ENCODE measurements at places on chromosomes 5 and 9.

DNA sequence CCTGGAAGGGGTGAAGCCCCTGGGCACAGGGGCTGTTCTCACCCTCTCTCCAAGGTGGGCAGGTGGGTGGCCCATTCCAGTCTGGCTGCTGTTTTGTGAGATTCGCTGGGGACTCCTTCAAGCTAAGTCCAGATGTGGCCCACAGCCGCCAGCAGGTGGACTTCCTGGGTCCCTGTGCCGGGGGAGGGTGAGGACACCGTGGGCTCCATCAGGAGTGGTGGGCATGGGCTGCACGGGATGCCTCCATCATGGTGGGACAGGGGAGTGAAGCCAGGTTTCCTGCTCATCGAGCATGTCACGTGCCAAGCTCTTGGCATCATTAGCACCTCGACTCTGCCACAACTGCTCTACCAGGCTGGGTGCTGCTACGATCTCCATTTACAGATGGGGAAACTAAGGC lies 1.8 kb downstream of the NCS1 start:
- no peak for DNase-seq

- DNase-seq = no peak
Observed at GRCh38 chr9:102922526-102922925, 72.6 kb upstream of the CYLC2 start.

GRCh38 chr9:90287567-90288274 lies 354.9 kb downstream of the DIRAS2 start:
- DNase-seq = no peak

DNA sequence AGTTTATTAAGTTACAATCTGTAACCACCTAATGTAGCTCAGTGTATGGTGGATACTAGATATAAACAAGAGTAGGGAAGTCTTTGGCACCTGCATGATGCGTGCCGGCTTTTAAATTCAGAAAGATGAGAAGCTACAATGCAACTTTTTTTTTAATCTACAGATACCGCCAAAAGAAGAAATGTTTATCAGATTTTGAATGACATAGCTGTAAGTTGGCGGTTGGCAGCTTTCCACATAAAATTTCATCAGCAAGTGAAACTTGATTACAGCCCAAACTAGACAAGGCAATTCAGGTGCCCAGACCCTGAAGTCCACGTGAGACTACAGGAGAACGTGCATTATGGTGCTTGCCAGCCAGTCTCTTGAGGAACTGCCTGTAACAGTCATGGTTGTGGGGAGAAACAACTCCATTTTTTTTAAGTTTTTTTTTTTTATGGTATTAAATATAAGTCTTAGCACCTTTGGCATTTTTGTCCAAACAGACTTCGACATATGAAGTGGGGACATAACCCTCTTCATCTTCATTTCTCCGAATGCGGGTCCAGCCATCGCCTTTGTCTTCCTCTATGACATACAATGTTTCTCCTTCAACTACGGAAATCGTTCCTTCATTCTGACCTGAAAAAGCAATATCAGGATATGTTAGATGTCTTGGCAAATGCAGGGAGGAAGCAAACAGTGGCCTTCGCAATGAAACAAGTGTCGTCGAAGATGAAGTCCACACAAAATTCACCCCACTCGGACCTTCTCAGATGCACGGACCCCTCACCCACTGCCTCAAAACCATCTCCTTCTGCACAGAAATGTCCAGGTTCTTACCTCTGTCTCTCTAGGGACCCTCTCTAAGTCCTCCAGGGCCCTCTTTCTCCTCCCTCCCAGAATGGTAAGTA lies 60.4 kb downstream of the USP20 start:
- DNase-seq = no peak

DNA sequence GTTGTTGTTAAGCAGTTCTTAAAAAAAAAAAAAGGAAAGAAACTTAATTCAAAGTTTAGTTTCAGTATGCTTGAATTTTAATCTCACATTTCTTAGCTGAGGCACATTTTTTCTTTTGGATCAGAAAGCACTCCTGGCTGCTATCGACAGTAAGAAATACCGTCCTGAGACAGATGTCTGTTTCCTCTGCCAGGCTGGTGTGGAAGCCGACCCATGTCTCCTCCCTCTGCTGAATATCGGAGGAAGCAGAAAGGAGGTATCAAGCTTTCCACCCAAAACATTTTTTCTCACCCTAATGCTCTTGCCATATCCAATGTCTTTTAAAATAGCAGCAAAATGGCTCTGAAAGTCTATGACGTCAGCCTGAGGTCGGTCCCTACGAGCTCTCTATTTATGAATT lies 208.1 kb downstream of the TLE4 start:
- no peak for DNase-seq

DNA sequence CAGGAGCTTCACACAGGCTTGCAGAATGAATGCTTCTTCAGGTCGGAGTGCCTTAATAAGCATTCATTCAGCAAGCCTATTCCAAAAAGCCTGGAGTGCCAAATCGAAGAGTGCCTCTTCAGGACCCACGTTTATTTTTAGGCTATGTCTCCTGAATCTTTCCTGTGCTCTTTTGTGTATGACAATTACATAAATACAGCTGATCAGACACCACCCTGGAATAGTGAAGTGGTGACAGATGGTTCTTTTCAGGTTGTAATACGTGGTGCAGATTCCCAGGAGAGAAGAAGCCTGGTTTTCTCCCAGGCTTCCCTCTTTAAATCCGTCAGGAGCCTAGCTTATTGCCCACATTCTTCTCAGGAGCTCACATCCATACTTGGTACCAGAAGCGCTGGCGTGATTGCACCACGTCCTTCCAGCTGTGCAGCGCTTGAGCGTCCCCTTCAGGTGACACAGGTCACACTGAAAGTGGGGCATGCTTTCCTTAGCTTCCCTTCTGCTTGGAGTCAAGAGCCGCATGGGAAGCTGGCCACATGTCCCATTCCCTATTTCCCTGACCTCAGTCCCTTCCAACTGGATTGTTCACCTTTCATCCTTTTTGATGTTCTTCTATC lies 123.1 kb downstream of the ADCY2 start:
- DNase-seq = no peak

GRCh38 chr9:134785325-134786108 lies 95.1 kb upstream of the FCN2 start:
- no peak for DNase-seq

GRCh38 chr9:110954822-110955291 lies 83.4 kb downstream of the LPAR1 start:
- DNase-seq = no peak

DNA sequence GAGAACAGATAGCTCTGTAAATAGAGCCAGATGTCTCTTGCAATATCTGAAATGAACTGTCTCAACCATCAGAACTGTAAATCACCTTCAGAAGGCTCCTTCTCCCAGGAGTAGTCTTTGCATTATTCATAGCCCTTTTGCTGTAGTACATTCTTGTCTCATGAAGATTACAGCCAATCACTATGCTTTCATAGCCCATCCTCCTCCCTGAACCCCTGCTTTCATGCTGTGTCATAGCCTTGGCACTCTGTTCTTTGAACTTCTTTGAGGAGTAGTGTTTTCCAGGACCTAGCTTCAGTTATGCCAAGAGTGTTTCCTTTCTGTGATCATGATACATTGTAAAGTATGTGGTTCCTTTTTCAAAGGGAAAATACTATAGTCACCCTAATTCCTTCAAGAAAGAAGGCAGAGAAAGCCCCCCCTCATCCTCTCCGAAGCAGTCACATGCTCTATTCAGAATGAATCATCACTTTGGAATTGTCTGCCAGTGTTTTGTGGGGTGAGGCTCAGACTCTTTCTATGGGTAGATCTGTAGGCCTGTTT lies 61.1 kb downstream of the GRIA1 start:
- DNase-seq = peak; percentile 94

GRCh38 chr9:378263-378662 lies 163.6 kb downstream of the DOCK8 start:
- DNase-seq = no peak

DNA sequence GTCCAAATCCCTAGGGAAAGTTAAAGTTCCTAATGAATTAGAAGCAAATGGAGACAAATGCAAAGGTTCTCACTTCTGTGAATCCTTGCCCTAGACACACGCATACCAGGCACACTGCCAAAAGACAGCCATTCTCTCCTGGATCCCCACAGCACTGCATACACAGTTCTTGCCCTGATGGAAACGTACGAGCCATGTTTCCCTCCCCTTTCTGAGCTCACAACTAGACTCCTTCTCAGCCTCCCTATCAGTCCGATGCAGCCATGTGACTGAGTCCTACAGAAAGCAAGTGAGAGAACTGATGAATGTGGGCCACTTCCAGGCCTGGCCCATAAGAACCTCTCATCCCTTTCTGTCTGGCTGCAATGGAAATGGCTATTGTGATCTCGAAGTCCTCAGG lies 92.0 kb downstream of the ZNF608 start:
- DNase-seq = no peak

DNA sequence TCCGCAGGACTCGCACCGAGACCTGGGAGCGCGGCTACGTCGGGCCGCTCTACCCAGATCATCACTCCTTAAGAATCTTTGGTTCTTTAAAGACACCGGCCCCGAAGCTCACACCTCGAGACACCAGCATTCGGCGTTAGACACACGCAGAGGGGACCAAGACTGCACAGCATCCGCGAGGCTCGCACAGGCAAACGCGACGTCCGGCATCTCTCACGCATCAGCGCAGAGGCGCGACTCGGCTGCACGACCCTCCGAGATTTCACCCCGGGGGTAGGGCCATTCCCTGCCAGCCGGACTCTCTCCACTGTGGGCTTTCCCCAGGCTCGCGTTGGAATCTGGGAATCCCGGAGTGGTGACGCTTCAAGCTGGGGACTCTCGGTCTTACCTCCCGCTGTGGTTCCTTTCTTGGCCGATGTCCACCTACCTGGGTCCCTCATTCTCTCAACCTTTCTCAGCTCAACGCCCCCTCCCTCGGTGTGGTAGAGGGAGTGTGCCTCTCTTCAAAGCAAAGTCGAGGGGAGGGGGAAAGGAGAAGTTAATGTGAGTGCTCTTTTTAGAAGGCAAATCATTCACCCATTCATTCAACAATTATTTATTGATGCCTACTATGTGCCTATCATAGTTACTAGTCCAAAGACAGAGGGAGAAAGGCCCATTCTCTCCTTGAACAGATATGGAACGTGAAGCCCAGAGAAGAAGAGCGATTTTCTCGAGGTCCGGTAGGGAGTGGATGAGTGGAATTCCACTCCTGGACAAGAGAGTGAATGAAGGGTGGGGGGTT lies 1.3 kb upstream of the HAND1 start:
- DNase-seq = no peak

DNA sequence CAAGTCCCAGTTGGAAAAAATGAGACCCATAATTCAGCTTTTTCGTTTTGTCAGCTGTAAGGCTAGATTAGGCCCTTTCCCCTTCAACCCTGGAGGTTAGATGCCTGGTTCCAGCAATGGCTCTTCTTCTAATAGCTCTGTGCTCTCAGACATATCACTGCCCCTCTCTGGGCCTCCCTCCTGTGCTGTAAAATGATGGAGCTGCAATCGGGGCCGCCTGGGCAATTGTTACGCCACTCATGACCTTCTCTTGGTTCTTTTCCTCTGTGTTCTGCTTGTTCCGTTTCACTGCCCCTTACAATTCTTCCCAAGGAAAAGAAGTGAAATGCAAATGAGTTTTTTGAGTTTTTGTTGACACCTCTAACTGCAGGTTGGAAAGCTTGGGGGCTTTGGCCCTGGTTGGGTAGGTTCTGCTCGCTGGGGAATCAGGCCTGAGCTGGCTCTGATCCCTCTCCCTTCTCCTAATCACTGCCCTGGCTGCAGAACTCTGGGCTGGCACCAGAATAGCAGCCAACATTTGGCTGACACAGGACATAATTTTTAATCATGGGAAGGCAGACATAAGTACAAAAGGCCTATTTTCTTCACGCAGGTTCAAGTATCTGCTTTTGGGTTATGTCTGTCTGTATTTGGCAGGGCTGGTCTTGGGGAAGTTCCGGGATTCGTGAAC lies 110.9 kb downstream of the FOXD1 start:
- no peak for DNase-seq

DNA sequence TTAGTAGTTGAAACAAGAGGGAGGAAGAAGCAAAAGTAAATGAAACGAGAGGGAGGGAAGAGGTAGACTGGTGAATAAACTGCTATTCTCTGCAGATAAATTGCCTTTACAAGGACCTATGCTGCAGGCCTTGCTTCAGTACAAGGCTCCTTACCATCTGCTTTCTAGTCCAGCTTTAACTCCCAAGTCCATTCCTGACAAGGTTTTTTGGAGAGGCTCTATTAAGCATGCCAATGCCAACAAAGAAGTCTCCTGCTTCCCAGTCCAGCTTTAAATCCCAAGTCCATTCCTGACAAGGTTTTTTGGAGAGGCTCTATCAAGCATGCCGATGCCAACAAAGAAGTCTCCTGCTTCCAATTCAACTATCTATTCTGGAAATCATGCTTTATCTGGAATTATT lies 244.9 kb downstream of the GABRB2 start:
- no peak for DNase-seq

DNA sequence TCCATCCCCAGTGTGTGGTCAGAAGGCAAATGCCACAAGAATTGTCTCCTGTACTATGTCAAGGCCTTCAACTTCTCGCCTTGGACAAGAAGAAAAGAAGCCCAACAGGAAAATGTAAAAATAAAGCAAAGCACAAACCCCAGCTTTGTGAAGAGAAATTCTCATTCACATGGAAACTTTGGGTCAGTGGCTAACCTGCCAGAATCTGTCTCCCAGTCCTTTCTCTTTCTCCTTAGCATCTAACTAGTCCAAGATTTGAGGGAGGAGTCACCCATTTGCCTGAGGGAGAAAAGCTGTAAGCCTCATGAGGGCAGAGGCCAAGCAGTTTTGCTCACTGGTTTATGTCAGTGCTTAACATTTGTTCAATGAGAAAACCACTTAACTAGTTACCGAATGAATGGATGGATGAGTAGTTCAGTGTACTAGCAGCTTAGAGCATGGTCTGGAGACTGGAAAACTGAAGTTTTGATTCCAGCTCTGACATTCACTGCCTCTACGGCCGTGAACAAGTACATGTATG lies 36.0 kb downstream of the ADAM19 start:
- DNase-seq = no peak

GRCh38 chr5:67291671-67292070 lies 95.1 kb upstream of the CD180 start:
- no peak for DNase-seq

GRCh38 chr9:27421577-27421976 lies 102.5 kb upstream of the IFNK start:
- DNase-seq = no peak

DNA sequence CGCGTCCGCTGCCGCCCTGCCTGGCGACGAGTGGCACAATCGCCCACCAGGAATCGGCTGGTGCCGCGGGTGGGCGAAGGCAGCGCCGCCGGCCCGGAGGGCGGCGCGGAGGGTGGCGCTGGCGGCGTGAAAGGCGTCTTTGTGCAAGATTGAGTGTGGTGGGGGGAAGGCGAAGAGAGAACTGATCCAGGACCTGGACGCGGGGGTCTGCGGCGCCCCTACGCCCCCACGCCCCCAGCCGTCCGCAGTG lies 4.6 kb upstream of the RGMB start:
- no peak for DNase-seq

DNA sequence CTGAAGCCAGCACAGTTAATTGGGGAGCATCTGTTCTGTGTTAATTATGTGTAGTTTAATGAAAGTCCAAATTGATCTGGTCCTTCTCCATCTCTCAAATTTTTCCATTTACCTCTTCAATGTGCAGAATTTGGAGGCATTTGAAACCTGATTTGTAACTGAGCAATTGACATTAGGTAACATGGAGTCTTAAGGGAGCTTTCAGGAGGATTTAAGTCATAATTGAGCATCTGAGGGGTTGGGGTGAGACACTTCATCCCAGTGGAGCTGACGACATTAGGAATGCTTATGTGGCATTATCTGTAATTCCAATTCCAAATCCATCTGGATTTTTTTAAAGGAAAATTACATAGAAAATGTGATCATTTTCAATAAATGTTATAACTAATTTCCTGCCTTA lies 1015.9 kb downstream of the TLE1 start:
- no peak for DNase-seq

GRCh38 chr5:31884896-31885295 lies 246.0 kb downstream of the PDZD2 start:
- no peak for DNase-seq

GRCh38 chr5:174172152-174172551 lies 126.6 kb downstream of the NSG2 start:
- DNase-seq = no peak
